CD4-positive, alpha-beta T cell treated with Interleukin-17A for 4 hours (primary cell): ENCODE measurements at places on chromosomes 2 and 18.

- DNase-seq, result no peak
Observed at GRCh38 chr18:44849361-44849760, 168.7 kb downstream of the SETBP1 start.

DNA sequence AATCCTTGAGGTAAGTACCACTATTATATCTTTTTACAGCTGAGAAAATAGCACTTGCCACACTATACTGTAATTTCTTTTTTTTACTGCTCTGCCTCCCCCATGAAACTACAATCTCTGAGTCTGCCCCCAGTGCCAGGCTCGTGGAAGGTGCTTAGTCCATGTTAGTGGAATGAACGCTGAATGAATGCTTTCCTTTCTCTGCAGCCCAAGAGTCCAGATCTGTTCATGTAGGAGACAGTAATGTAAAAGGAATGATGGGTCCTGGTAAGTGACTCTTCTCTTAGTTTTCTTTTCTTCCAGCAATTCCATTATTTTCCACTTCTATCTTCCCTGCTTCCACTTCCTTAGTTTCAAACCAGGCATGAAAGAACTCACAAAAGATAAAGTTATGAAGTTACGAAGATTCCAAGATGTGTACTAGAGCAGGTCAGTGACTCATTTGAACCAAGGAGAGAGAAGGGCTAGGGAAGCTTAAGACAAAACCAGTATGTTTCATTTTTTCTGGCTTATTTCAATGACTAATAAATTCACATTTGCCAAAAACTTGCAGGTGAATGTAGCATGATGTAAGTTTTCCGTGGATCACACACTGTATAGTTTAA, 46.0 kb downstream of the ARHGEF33 start:
- no peak for DNase-seq

GRCh38 chr18:63040788-63041410, 278.7 kb downstream of the BCL2 start:
- DNase-seq, result no peak

- no peak for DNase-seq
Observed at GRCh38 chr2:200761266-200761665, 50.4 kb upstream of the BZW1 start.

- DNase-seq, result no peak
Observed at GRCh38 chr2:184444217-184444616, 154.1 kb upstream of the ZNF804A start.
